Aortic smooth muscle cell (primary cell): ENCODE measurements at places on chromosomes 7 and 10. TPM values are rescaled to one million over a fixed set of nuclear protein-coding genes. Genes with fewer than 3 reads are reported as not detected.

EBLN1 gene
- not detected in 2 replicates for total RNA-seq

MOGAT3 gene
- total RNA-seq, result not detected in 2 replicates

ATOH7 gene
- total RNA-seq, result under 0.01 TPM in 1 of 2 replicates, not detected in the other

NPTX2 gene
- total RNA-seq, result 2.2 and 9.9 TPM in 2 replicates

CDC14C gene
- not detected in 2 replicates for total RNA-seq

FAM25G gene
- not detected in 2 replicates for total RNA-seq

SPDYE11 gene
- not detected in 2 replicates for total RNA-seq

USP6NL gene
- total RNA-seq, result 11.0 and 13.2 TPM in 2 replicates

MNX1 gene
- not detected in 2 replicates for total RNA-seq

STN1 gene
- 50.6 and 53.7 TPM in 2 replicates for total RNA-seq

C10orf62 gene
- 0.12 and 0.13 TPM in 2 replicates for total RNA-seq

KLF14 gene
- total RNA-seq, result not detected in 2 replicates

SLC13A4 gene
- total RNA-seq, result 1.6 and 2.3 TPM in 2 replicates

UPK3B gene
- total RNA-seq, result 0.19 and 0.26 TPM in 2 replicates

OR9A2 gene
- not detected in 2 replicates for total RNA-seq

C10orf90 gene
- 0.06 and 0.13 TPM in 2 replicates for total RNA-seq

TRIM50 gene
- total RNA-seq, result not detected in 2 replicates

HOGA1 gene
- 2.5 and 3.3 TPM in 2 replicates for total RNA-seq

PIK3AP1 gene
- total RNA-seq, result under 0.01 and 0.06 TPM in 2 replicates

C1QL3 gene
- total RNA-seq, result 0.06 TPM in 1 of 2 replicates, not detected in the other

TAS2R3 gene
- 0.92 and 1.5 TPM in 2 replicates for total RNA-seq

ZMIZ1 gene
- 21.5 and 22.9 TPM in 2 replicates for total RNA-seq

PPP1R9A gene
- total RNA-seq, result 0.81 and 0.92 TPM in 2 replicates

RNF32 gene
- 0.62 and 1.2 TPM in 2 replicates for total RNA-seq

TYW1B gene
- 1.8 and 3.7 TPM in 2 replicates for total RNA-seq

LGI1 gene
- 0.12 and 0.26 TPM in 2 replicates for total RNA-seq

EIF4H gene
- total RNA-seq, result 295 and 314 TPM in 2 replicates

BTBD16 gene
- 0.31 and 0.40 TPM in 2 replicates for total RNA-seq

OPALIN gene
- not detected in 2 replicates for total RNA-seq

SEC23IP gene
- total RNA-seq, result 27.7 and 43.8 TPM in 2 replicates

GPER1 gene
- 2.5 and 3.2 TPM in 2 replicates for total RNA-seq

BPGM gene
- total RNA-seq, result 46.6 and 48.4 TPM in 2 replicates

ZNF735 gene
- not detected in 2 replicates for total RNA-seq

ACBD7 gene
- total RNA-seq, result 4.8 and 5.3 TPM in 2 replicates

VIPR2 gene
- 0.06 and 0.13 TPM in 2 replicates for total RNA-seq

LOXL4 gene
- 74.9 and 82.6 TPM in 2 replicates for total RNA-seq

ZFYVE27 gene
- 19.9 and 21.7 TPM in 2 replicates for total RNA-seq

NEUROG3 gene
- not detected in 2 replicates for total RNA-seq
